ENCODE measurements at places on chromosomes 5 and 9.

DNA sequence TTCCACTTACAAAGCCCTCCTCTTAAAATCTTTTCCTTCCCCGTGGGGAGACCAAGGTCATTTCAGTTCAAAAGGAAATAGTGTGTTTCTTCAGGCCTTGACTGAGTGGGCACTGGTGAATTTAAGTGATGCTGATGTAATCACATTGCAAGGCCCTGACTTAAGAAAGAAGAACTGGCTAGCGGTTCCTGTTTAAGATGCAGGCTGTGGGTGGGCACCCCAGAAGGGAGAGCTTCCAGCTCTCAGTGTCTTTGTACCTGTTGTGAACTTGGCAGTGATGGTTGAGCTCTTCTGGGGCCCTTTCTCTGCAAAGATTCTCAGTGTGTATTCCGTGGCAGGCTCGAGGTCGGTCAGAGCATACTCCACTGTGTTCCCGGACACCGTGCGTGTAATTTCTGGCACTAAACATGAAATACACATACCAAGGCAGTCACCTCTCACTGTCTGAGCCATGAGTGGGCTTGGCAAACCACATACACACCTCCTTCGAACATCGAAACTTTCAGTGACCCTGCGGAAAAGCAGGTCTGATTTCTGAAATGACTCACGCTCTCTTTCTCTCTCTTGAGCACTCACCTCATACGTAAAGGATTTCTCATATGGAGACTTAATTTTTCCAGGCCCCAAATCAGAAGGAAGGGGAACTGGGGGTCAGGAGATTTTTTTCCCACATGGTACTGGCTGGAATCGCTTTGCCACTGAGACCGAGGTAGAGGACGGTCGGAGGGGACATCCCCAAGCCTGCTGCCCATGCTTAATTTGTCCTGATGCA lies 81.9 kb downstream of the TNC start:
- no peak for DNase-seq

DNA sequence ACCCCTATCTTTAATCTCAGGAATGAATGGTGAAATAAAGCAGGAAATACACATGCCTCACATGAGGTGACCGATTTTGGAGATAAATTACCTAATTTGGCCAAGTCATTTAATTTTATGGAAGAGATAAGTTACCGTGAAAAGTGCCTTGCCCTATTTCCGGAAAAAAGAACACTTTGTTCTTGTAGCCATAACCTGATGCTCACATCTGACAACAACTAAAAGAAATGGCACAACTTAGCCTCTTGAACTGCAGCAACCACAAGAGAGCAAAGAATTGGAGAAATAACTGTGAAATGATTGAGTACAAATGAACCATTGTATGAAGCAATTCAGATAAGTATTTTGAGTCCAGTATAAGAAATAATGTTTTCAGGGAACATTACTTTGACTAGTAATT lies 628.1 kb upstream of the TYRP1 start:
- DNase-seq, result no peak

- no peak for DNase-seq
Measured at GRCh38 chr9:36592801-36593583, 20.3 kb downstream of the MELK start.

DNA sequence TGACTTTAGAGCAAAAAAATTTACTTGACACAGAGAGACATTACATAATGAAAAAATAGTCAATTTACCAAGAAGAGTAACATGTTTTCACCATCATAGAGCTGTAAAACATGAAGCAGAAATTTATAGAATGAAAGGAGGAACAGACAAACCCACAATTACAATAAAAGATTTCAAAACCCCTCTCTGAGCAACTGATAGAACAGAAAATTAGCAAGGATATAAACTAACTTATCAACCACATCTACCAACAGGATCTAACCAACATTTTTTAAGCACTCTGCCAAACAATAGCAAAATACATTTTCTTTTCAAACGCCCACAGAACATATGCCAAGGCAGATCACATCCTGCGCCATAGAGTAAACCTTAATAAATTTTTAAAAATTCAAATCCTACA lies 17.9 kb downstream of the SLCO4C1 start:
- no peak for DNase-seq

DNA sequence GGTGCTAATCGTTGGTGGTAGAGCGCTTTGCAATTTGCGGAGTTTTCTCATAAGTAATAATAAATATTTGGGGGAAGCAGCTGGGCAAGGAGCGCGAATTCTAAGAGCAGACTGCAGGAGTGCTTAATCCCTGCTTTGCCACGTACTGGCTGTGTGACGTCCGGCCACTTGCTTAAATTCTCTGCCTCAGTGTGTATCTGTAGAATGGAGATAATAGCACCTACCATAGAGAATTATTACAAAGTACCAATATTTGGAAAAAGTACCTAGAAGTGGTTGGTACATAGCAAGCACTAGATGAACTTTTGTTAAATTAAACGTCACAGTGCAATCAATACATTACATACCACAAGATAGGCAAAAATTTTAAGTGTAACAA lies 598 bp upstream of the TMED7 start:
- no peak for DNase-seq

GRCh38 chr9:90629991-90630390 lies 12.6 kb downstream of the DIRAS2 start:
- DNase-seq, result no peak

GRCh38 chr9:124693403-124693802 lies 77.7 kb downstream of the NR6A1 start:
- no peak for DNase-seq

GRCh38 chr9:123343443-123344191 lies 12.4 kb upstream of the CRB2 start:
- DNase-seq, result no peak

DNA sequence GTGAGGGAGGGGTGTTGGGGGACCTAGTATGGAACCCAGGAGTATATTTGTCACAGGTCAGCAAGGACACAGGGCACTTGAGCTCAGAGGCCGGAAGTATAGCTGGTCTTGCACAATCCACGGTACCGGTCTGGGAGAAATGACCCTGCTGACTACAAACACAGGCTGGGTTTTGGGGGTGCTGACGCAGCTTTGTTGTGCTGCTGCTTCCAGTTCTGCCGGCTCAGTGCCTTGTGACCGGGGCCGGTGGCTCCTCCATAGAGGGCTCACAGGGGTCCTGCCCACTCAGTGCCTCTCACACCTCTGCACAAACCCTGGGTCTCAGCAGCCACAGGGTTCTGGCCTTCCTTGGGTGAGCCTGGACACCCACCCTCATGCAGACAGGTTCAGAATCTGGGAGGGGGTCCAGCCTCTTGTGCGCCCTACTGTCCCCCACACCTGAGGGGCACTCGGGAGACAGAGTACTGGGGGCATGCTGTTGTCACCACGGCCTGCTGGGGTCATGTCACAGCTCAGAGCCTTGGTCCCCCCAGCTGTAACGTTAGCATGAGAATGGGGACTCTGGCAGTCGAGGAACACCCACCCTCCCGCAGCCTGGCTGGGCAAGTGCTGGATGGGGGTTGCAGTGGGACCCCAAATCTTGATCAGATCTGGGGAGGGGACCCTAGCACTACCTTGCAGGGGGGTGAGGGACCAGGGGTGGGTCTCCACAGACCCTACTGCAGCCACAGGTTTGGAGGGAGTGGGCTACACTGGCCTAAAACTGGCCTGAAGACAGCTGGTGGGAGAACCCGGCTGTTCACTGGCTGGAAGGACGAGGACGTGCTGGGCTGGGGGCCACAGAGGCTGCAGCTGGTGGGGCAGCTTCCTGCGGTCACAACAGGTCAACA lies 17.7 kb downstream of the NINJ1 start:
- no peak for DNase-seq

- peak; percentile 14 for DNase-seq
Measured at GRCh38 chr5:148957591-148958202, 105.2 kb downstream of the SH3TC2 start.

DNA sequence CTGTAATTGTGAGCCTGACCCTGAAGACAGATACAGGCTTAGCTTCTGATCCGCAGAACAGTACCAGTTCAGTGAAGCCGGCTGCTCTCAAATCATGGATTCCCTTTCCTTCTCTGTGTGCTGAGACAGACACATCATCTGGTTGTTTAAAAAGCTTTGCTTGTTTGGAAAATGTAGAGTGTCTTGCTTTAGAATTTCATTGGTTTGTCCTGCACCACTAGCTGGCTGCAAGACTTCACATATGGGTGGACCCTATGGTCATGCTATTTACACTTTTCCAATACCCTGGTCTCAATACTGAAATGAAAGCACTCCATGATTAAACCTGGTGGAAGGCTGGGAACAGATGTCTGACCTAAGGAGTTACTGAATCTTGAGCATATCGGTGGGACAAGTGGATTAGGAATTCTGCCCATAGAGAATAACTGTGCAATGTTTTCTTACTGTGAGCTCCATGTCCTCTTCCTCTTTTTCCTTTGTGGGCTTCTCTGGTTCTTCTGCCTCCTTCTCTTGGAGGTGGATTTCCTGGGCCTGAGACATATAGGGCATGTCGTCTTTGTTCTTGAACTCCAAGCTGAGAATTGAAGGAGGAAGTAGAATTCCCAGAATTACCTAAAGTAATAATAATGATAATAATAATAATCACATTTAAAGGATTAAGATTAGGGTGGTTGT lies 201.1 kb upstream of the KLF9 start:
- DNase-seq, result no peak

- no peak for DNase-seq
Measured at GRCh38 chr9:138043411-138044345, 166.1 kb downstream of the CACNA1B start.

Measured in stimulated activated CD8-positive, alpha-beta memory T cell treated with anti-CD3 and anti-CD28 coated beads, Interleukin-2, amount 100 ng/mL, for 1 hour (primary cell).